HEK293T (cell line): ENCODE measurements at places on chromosomes 11 and 22.

- no peak for DNase-seq
Observed at GRCh38 chr11:131810541-131810940, 440.1 kb downstream of the NTM start.

DNA sequence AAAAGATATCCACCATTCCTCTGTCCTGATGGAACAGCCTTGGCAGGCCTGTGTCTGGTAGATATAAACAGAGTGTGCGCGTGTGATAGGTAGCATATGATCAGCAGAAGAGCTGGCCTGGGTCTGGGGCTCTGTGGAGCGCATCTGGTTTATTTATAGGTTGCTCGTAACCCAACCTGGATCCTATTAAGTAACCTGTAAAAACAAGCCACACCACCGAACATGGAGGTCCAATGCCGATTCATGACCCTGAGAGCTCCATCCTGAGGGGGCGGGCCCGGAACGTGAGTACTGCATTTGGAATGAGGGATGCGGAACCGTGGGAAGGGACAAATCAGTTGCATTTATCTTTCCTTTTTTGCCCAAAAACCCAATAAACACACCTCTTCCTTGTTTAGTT is 31.9 kb upstream of the APOL5 start:
- DNase-seq, result no peak

DNA sequence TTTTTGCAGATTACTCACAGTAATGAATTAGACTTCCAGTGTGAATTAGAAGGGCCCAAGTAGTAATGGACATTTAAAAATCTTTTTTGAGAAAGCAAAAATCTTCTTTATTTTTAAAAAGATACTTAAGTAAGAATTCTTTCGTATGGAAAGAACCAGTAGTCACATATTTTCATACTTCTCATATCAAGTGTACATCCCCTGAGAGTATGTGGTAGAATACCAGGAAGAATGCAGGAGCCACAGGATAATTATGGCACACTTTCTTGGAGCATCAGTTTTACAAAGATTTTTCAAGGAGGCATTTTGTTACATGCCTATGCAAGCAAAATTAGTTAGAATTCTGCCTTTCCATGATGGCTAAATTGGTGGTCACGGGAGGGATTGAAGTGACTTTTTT is 28.1 kb downstream of the POLD3 start:
- DNase-seq, result no peak

DNA sequence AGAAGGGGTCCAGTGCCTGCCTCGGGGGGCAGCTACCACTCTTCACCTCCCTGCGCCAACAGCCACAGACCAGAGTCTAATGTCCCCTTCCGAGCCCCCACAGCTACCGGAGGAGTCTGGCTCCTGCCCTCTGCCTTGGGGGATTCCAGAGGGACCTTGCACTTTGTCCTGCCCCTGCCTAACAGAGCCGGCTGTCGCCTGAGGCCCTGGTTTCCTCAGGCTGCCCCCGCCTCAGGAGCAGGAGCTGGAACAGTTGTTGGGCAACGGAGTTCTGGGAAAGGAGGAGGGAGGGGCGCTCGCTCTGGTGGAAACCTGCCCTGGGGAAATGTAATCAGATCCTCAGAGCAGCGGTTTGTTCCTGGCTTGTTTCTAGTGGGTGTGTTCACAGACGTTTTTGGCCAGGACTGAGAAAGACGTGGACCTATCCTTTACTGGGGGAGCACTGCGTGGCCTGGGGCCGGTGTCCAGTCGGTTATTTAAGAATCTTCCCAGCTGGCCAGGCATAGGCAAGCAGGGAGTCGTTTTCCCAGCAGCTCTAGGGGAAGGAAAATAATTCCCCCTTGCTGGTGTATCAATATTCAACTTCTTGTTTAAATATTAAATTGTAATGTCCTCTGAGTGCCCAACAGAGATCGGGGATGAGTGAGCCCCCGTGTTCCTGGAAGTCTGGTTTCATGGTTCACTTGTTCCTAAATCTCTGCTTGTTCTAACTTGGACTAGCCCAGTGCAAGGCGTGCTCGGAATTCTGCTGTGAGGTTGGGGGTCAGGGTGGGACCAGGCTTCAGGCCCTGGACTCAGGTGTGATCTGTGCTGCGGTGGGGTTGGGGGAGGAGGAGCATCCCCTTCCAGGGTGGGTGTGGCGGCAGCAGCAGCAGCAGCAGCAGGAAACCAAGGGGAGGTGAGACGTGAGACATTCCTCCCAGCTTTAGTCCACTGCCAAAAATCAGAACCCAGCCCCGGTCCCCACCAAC is 32.1 kb downstream of the A4GALT start:
- DNase-seq, result peak; percentile 84

GRCh38 chr11:57116654-57117053 is 65.1 kb upstream of the LRRC55 start:
- peak; percentile 41 for DNase-seq

DNA sequence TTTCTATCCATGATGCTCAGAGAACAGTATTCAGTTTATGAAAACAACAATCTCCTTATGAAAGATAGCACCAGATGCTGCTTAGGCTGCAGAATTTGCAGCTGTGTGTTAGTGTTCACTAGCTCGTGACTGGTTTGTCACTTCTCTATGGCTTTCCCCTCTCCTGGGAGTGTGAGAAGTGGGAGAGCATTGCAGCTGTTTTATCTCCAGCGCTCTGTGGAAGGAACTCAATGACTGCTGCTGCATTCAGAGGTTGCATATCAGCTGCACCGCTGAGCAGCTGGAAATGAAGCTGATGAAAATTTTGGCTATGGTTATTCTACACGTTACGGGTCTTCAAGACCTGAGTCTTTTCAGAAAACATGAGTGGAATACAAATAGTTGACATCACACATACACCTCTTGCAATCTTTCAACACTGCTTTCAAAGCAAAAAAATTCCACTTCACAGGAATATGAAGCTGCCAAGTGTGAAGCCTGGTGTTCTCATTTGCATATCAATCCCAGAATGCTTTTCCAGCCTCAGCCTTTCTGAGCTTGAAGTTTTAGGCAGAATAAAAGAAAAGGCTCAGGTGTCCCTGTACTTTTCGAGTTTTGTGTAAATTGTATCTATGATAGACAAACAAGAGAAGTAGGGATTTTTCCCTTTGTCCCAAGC is 149.3 kb upstream of the DDI1 start:
- no peak for DNase-seq

GRCh38 chr11:127218275-127218608 is 217.7 kb upstream of the KIRREL3 start:
- DNase-seq, result no peak

- DNase-seq, result no peak
Observed at GRCh38 chr22:47366026-47366767, 603.7 kb downstream of the TBC1D22A start.

DNA sequence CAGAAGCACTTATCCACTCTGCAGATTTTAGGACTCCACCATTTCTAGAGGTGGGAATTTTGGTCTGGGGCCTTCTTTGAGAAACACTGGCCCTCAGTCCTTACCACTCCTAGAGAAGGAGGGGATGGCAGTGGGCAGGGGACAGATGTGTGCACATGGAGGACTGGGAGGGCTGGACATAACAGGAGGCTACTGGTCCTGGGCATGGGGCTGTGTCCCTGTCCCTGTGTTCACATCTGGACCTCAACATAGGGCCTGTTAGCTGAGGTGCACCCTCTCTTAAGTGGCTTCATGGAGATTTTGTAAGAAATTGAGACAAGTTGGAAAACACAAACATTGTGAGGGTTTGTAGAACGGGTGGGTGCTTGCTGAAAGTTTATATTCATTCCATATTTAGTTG is 103.4 kb downstream of the ATXN10 start:
- DNase-seq, result no peak

- no peak for DNase-seq
Observed at GRCh38 chr22:30681831-30682230, 12.8 kb upstream of the OSBP2 start.

DNA sequence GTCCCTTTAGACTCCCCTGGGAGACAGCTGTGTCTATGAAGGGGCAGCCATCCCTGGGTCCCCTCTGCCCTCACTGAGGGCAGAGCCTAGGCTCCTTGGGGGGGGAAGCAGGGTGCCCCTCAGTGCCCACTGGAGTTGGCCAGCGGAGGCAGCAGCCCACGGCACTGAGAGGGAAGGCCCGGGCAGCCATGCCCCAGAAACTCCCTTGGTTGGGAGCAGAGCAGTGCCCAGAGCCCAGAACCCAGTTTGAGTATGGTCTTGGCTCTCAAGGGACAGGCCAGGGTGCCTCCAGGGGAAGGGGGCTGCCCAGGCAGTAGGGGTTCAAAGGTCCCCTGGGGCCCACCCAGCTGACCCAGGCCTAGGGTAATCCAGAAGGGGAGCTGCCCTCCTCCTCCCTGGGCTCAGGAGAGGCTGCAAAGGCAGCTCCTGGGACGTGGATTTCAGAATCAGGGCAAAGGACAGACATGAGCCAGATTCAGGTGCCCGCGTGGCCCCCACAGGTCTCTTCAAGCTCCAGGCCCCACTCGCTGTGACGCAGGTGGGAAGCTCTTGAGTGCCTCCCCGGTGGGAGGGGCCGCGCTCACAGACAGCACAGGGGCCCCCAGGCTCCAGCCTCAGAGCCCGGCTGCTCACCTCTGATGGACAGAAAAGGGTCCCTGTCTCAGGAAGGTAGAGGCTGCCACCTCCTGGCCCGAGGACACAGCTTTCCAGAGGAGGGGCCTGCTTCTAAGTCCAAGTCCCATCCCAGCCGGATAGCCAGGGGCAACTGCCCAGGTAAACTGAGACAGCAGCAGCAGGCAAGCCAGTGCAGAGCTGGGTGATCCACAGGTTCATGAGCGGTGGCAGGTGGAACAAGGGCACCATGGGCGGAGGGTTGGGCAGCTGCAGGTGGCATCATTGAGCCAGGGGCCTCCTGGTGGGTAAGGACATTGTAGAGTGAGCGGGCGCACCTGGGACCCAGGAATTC is 2.6 kb downstream of the C11orf21 start:
- DNase-seq, result peak; percentile 35

DNA sequence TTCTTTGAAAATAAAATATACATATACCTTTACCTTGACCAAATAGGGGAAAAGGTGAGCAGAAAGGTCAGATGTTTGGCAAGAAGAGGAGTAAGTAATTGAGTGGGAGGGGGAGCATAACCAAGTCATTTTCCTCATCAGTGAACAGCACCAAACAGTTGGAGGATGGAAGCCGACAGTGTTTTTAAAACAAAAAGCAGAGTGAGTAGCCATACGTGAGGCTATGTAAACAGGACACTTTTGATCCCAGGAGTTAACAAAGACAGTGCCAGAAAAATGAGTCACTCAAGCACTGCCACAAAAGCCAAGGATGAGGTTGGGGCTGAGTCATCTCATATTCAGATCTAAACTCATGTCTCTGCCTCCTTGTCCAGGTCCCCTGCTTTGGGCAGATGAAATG is 734.7 kb downstream of the KCNA4 start:
- DNase-seq, result no peak
